ENCODE measurements at places on chromosomes 1 and 21. TPM values are rescaled to one million over a fixed set of nuclear protein-coding genes. Genes with fewer than 3 reads are reported as not detected.

The RER1 gene
- 167 TPM for total RNA-seq

The S100A7A gene
- 24.6 TPM for total RNA-seq

The PCBP3 gene
- total RNA-seq, result 0.72 TPM

The IQGAP3 gene
- total RNA-seq, result 11.8 TPM

The TTC22 gene
- 113 TPM for total RNA-seq

The APOBEC4 gene
- not detected for total RNA-seq

The ECE1 gene
- total RNA-seq, result 18.2 TPM

The UBE2U gene
- total RNA-seq, result not detected

The F3 gene
- 18.4 TPM for total RNA-seq

The TRPM2 gene
- total RNA-seq, result 1.2 TPM

The NPPA gene
- not detected for total RNA-seq

The GBP6 gene
- total RNA-seq, result 430 TPM

The LAPTM5 gene
- 9.1 TPM for total RNA-seq

The RUNX3 gene
- total RNA-seq, result 1.6 TPM

The IL20 gene
- not detected for total RNA-seq

The ATP1A4 gene
- not detected for total RNA-seq

The VHLL gene
- not detected for total RNA-seq

The CD1E gene
- not detected for total RNA-seq

The KCNA3 gene
- total RNA-seq, result 0.28 TPM

The FHAD1 gene
- total RNA-seq, result 0.32 TPM

The PIK3CD gene
- 6.2 TPM for total RNA-seq

The TAS1R2 gene
- total RNA-seq, result not detected

The LCE2B gene
- not detected for total RNA-seq

The SH2D1B gene
- total RNA-seq, result 3.4 TPM

The OLFML2B gene
- total RNA-seq, result 0.72 TPM

The NBPF19 gene
- total RNA-seq, result 12.0 TPM

The CLCA4 gene
- 230 TPM for total RNA-seq

The GJB3 gene
- total RNA-seq, result 61.7 TPM

The SERTAD4 gene
- 8.7 TPM for total RNA-seq

The TSSK3 gene
- total RNA-seq, result 0.52 TPM

The ETV3L gene
- not detected for total RNA-seq

The NENF gene
- total RNA-seq, result 40.9 TPM

The OR2L13 gene
- total RNA-seq, result not detected

The SPATA6 gene
- 5.5 TPM for total RNA-seq

The ZNF648 gene
- total RNA-seq, result 0.08 TPM

Data from esophagus mucosa (tissue), 1 donor.